Left lobe of liver (tissue), 2 donors: ENCODE measurements at places on chromosomes 3 and 15.

- DNase-seq: peak; percentile 56
Observed at GRCh38 chr3:16837602-16838001, 47.2 kb upstream of the PLCL2 start.

DNA sequence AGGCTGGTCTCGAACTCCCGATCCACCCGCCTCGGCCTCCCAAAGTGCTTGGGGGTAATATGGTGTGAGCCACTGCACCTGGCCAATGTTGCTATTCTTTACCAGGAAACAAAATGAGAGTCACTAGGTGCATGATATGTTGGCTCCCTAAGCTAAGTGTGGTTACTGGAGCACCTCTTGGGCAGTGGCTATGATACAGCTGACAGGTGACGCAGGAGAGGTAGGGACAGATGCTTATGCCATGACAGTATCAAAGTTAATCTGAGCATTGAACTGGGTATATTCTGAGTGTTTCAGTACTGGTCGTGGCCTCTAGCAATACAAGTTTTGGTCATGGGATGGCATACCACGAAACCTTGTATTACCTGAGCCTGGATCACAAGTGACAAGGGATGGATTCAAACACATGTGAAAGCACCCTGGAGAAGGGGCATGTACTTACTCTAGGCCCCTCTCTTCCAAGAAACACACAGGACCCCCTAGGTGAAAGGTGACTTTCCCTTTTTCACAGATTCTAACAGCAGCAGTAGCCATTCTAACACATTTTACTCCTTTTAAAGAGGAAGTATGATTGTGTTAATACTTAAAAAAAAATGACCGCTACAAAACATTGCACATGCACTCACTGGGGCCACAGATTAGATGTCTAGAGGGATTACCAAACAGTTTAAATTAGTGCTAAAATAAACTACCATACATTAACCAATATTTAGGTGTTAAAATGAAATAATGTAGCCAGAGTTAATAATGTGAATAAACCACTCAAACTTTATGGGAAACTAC lies 467.3 kb downstream of the SHQ1 start:
- no peak for DNase-seq

GRCh38 chr3:86333636-86334035 lies 657.3 kb downstream of the VGLL3 start:
- no peak for DNase-seq

GRCh38 chr3:59996056-59996455 lies 946.2 kb upstream of the CFAP20DC start:
- DNase-seq: no peak

DNA sequence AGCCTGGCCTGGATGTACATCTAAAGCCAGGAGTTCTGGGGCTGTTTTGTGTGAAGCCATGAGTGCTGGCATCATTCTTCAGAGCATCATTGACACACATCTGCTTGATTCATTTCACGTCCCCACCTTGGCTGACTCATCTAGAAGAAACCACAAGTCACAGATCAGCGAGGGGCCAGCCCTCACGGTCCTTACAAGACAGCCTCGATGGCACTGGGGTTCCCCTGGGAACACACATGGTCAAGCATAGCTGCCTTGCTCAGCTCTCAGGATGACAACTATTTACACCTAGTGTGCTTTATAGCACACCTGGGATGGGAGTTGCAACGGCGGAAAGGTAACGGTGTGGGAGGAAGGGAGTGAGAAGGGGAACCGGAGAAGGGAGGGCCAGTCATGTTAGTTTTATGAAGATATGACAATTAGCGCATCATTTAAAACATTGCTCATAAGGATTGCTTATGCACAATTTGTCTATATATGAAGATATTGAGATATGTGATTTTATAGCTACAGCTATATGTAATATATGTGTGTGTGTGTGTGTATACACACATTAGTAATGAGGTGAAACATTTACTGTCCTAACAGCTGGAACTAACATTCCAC lies 227.1 kb downstream of the RPLP1 start:
- no peak for DNase-seq

DNA sequence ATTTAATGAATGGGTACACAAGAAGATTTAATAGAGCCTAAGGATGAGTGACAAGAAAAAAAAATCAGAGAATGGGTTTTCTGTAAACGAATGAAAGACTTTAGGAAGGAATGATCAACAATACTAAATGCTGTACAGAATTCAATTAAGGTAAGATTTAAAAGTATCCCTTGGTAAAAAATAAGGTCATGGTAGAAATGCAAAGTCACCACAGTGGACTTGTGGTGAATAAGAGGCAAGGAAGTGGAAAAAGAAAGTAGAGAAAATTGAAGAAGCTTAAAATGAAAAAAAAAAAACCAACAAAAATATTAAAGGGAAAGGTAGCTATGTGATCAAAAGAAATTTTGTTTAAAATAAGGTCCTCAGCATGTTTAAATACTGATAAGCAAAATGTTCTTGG lies 82.4 kb downstream of the PLSCR2 start:
- no peak for DNase-seq

DNA sequence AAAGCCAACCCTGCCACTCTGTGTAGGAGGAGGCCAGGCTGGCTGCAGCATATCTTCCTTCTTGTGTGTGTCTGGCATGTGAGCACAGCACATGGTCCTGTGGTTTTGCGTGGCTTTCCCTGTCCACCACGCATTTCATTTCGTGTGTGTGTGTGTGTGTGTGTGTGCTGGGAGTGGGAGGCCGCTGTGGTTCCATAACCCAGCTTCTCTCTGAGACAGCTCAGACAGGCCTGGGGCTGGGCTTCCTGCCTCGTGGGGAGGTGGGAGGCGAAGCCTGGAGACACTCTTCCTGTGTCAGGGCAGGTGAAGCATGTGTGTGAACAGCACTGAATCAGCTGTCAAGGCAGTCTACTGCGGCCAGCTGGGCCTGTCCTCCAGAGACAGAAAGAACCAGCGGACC lies 16.0 kb upstream of the MRPS22 start:
- peak; percentile 32 for DNase-seq

DNA sequence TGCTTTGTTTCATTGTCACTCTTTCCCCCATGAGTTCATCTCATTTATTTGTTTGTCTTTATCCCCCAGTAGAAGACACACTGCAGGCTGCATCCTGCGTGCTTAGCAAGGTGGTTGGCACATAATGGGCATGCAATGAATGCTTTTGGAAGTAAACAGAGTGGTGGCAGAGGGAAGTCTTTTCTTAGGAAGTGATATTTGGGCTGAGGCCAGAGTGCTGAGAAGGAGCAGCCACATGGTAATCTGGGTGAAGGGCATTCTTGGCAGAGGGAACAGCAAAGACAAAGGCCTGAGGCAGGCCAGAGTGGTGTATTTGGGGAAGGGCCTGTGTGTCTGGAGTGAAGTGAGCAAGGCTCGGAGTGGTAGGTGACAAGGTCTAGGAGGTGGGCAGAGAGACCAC lies 17.7 kb upstream of the ADAMTS7 start:
- no peak for DNase-seq

DNA sequence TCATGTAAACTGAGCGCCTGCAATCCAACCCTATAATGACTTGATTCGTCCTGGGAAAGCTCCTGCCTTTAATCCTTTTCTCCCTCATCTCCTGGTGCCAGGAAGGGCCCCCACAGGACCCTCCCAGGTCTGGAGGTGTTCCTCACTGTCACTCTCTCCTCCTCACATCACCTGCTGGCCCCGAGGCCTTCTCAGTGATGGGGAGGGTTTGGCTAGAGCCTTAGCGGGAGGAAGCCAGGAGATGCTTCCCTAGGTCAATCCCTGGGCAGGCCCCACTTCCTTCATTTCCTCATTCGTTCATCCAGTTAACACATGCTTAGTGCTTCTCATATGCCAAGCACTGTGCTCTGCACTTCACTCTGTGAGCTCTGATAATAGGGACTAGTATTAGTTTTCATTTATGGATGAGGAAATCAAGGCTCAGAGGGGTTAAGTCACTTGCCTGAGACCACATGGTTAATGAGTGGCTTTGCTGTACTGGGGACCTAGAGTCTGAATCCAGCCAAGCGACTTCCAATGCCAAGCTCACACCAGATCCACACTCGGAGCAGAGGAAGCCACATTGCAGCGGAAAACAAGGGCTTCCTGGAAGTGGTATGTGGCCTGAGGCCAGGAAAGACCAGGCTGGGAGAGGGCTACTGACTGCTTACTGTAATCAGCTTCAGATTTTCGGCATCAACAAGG lies 50.3 kb upstream of the CHRNB4 start:
- DNase-seq: peak; percentile 21

DNA sequence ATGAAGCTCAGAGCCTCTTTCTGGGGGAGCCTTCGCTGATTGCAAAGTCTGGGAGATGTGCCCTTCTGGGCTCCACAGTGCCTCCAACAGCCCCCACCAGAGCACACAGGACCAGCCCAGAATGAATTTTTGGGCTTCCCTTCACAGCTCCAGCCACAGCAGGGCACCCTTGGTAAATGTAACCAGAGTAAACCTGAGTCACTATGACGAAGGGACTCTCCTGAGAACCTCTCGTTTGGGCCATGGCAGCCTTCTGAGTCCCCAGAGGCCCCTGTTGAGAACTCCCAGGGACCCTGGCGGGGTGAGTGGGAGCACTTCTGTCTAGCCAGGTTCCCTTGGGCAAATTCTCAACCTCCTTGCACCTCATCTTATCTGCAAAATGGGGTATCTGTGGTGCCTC lies 20.8 kb downstream of the FAM3D start:
- DNase-seq: no peak

DNA sequence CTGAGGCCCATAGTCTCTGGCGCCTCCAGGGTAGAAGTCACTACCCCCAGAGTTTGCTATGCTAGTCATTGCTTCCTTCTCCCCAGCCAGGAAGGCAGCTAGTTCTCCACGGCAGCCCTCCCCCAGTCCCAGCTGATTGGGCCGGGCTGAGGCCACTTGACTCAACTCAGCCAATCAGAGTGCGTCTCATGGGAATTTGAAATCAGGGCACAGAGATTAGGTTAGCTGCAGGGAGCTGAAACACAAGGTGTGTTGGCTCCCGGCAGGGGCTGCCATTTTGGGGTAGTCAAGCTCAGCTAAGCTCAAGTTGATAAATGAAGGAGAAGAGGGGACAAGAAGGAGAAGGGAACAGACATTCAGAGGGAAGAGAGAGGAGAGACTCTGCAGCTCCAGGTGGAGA lies 32.8 kb downstream of the LINGO1 start:
- peak; percentile 55 for DNase-seq

GRCh38 chr3:40642812-40643211 lies 118.1 kb downstream of the ZNF621 start:
- no peak for DNase-seq

GRCh38 chr15:67548862-67549651 lies 6.6 kb downstream of the MAP2K5 start:
- no peak for DNase-seq

DNA sequence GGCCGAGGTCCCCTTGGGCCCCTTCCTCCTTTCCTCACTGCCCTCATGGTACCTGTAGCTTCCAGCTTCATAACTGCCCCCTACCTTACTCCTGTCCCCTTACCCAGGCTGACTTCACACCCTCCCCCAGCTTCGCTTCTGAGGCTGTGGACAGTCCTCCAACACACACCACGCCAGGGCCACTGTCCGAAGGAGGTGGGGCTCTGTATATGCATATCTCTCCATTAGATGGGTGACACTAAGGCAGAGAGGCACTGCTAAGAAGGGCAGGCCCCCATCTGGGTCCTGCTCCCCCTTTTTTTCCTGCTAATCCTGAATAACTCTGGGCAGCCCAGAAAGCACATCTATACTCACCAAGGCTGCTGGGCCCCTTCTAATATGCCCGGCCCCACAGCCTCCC lies 1.0 kb upstream of the COL7A1 start:
- DNase-seq: no peak

DNA sequence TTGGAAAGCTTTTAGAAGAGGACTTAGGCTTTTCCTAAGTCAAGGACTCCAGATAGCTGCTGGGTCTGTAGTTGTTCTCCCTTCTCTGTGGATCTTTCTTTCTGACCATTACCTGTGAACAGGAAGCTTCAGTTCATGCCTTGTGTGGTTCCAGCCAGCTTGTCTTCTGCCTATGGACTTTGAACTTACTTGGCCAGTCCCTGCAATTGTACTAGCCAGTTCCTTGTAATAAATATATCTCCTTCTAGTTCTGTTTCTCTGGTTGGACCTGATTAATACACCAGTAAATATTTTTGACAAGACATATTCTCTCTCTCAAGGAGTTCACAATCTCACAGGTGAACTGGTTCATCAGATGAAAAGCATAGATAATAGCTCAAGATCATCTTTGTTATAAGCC lies 341.3 kb upstream of the DPPA4 start:
- no peak for DNase-seq

GRCh38 chr15:100508641-100509300 lies 20.0 kb downstream of the CERS3 start:
- no peak for DNase-seq

- DNase-seq: no peak
Observed at GRCh38 chr3:55200906-55201305, 273.0 kb upstream of the LRTM1 start.

GRCh38 chr15:56733136-56734012 lies at the start of gene ZNF280D:
TSS of gene ZNF280D (minus strand) at chr15:56733509. CDS start at chr15:56707109, 26,400 bp downstream.
- DNase-seq: peak; percentile 92

DNA sequence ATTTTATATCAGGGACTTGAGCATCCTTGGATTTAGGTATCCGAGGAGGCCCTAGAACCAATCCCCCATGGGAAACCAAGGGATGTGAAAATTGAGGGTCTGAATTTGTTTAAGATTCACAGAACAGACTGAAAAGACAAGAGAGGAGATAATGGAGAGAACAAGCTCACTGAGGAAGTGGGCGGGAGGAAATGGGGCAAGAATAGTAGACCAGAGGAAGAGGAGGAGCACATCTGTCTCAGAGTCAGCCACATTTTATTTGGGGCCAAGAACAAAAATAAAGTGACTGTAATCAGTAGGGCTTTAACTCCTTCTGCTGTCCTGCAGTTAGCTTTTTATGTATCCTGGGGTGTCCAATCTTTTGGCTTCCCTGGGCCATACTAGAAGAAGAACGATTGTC lies 63.8 kb downstream of the BLM start:
- DNase-seq: no peak
